ENCODE measurements at places on chromosomes 4 and X. TPM values are rescaled to one million over a fixed set of nuclear protein-coding genes. Genes with fewer than 3 reads are reported as not detected.

RNF175 gene
- 0.58 TPM for total RNA-seq

- peak; percentile 76 for DNase-seq
Measured at GRCh38 chr4:108166441-108167315, 2.1 kb downstream of the LEF1 start.

DNA sequence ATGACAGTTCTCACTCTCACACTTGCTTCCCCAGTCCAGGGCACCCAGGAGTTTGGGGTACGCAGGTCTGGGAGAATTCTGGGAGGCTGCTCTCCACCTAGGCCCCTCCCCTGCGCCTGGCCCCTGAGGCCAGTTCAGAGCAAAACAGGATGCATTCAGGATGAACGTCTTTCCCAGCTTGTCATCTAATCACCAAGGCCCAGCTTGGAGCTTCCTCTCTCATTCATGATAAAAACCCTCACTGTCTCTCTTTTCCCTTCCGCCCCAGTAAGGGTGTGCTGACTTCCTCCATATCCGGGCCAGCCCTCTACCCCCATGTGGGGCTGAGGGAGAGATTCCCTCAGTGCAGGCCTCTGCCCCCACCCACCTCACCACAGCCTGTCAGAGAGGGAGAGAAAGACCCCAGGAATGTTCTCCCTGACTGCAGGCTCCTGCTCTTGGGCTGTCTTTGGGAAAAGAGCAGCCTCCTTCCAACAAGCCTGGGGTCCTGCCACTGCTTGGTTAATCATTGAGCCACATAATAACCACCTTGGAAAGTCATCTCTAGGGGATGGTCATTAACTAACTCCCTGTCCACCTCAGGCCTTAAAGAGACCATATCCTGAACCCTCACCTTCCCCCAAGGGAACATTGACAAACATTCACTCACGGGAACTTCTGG is 50.1 kb downstream of the STARD8 start:
- no peak for DNase-seq

DNA sequence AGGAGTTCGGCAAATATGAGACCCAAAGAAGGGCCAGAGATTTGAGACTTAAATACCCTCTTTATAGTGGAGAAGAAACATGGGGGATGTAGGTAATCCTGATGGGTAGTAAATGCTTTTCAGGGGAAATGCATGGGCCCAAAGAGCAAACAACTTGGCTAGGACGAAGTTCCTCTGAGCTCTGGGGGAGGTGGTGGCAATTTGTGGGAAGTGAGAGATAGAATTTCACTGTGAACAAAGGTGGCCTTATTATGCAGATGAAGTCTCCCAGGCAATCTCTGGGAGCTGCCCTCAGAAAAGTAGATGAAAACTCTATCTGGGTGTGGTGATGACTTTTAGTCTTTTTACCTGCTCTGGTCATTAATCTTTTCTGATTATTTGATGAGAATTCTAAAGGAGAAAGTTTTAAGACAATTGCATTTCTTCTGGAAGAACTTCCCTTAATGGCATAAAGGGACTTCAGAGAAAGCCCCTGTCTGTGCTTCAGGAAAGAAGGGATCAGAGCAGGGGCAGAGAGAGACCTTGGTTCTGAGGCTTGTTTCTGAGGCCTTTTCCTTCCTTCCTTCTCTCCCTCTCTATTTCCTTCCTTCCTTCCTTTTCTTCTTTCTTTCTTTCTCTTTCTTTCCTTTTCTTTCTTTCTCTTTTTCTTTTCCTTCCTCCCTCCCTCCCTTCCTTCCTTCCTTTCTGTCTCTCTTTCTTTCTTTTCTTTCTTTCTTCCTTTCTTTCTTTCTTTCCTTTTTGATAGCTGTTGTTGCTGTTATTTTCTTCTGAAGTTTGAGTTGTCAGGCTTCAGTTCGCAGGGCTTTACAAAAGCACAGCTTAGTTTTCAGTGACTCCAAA is 37.5 kb upstream of the MAOA start:
- DNase-seq = no peak

GRCh38 chrX:81489987-81490386 is 288.1 kb downstream of the SH3BGRL start:
- DNase-seq = no peak

DNA sequence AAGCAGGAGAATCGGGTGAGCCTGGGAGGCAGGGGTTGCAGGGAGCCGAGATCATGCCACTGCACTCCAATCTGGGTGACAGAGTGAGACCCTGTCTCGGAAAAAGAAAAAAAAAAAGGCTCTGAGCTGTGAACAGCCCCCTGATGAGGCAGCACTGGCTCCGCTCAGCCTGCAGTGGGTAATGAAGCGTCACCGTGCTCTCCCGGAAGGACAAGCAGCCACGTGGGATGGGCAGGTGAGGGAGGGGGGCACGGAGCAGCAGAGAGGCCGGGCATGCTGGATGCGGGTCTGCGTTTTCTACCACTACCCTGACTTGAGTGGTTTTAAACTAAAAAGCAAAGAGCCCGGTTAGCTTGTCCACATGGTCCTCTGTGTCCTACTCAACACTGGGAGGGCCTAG is 15.5 kb downstream of the TACC3 start:
- no peak for DNase-seq

DNA sequence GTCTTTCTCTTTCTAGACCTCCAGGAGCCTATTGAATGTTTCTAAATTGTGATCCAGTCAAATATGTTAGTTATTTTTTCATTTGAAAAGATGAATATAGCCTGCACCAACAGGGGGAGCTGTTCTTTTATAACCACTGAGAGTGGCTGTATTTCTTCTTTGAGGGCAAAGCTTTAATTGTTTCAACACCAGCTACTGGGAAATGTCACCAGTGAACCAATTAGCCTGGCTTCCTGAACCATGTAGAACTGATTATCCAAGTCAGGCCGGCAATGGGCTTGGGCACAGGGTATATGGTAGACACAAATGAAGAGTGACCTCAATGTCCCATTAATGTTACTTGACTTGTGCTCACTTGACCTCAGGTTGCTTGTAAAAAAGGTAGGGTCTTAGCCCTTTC is 4.8 kb upstream of the DAPP1 start:
- peak; percentile 68 for DNase-seq

GRCh38 chr4:104743215-104743653 is 248.5 kb upstream of the CXXC4 start:
- no peak for DNase-seq

- no peak for DNase-seq
Measured at GRCh38 chrX:90883479-90883878, 551.2 kb upstream of the PABPC5 start.

DNA sequence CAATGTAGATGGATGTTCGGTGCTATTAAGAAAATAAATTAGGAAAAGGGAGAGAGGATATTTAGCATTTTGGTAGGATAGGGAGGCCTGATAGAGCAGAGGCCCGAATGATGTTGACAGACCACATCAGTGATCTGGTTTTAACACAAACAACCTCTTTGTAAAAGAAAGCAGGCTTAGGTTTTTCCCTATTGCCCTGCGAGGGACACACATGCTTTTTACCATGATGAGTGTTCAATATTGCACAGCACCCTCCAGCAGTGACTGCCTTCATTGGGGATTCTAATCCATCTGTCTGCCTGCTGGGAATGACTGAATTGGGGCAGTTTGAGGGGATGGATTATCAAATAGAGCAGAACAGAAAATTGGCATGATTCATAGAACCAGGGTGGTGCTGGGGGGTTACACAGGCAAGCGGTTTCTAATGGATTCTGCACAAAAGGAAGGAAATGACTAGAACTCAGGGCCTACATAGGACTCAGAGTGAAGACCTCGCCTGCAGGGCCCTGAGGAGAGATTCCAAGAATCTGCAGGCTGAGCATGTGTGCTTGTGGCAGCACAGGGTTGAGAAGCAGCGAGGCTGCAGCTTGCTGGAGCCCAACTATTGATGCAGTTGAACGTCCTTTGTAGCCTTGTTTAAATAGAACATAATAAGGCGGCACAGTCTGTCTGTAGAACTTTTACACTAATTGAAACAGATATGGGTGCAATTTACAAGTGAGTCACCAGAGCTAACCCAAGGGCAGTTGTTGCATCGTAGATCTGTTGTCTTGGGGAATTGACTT is 58.0 kb downstream of the RHOH start:
- no peak for DNase-seq

- no peak for DNase-seq
Measured at GRCh38 chr4:77881460-77882295, 19.0 kb downstream of the MRPL1 start.

DNA sequence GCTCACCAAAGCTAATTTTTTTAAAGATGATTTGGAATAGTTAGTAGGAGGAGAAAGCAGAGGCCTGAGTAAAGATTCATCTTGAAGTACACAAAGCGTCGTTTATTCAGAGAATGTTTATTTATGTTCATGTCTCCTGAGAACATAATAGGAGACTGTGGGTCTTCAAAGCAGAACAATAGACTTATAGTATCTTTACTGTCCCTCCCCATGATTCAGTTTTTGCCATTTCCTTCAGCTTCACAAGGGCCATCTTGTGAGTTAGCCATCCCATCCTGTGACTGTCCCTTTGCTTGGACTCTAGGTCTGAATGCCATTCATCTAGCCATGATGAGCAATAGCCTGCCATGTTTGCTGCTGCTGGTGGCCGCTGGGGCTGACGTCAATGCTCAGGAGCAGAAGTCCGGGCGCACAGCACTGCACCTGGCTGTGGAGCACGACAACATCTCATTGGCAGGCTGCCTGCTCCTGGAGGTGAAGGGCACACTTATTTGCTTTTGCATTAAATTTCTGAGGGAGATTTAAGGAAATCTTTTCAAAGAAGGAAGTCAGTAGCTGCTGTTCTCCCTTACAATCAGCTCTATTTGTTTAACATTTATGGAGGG is 105.8 kb downstream of the NFKB1 start:
- no peak for DNase-seq

AKAP4 gene
- total RNA-seq = not detected

- no peak for DNase-seq
Measured at GRCh38 chr4:156971676-156972378, at the start of gene PDGFC. PDGFC (minus strand) TSS chr4:156971799; CDS start chr4:156970903, 896 bp downstream.

CTAG1A gene
- not detected for total RNA-seq

DNA sequence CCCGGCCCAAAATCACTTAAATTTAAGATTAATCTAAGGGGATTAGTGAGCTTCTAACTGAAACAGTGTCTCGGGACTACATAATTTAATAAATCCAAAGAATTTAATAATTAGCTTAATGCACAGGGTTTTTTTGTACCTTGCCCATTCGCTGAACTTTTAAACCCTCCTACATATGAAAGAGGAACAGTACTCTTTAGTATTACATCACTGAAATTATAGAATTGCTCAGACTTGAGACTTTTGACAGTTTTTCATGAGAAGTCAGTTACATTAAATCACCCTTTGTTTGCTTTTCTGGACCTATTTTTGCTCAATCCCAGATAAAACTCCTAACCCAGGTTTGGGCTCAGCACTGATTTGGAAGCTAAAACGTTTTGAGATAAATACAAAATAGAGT is 2.4 kb upstream of the TADA2B start:
- DNase-seq = no peak

GRCh38 chr4:38837849-38838248 is 18.8 kb downstream of the TLR6 start:
- no peak for DNase-seq

- no peak for DNase-seq
Measured at GRCh38 chrX:149040873-149041535, 464.1 kb downstream of the IDS start.

SPANXN4 gene
- total RNA-seq = not detected

DNA sequence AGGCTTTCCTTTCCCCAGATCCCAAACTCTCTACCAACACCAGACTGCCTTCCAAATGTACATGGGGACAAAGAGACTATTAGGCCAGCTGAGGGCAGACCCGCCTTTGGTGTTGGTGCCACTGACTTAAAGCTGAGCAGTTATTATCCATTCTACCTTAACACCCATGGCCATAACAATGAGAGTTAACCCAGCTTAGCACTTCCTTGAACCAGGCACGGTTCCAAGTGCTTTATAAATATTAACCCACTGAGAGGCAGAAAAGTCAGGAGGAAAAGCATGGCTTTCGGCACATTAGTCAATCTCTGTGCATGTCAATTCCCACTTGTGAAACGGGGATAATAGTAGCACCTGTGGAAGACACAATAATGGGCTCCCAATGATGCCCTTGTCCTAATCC is 243.1 kb upstream of the ANXA3 start:
- DNase-seq = no peak

- no peak for DNase-seq
Measured at GRCh38 chr4:148311526-148311925, 130.7 kb downstream of the NR3C2 start.

ARR3 gene
- not detected for total RNA-seq

GRCh38 chr4:80361329-80361900 is 25.9 kb downstream of the CFAP299 start:
- no peak for DNase-seq

DNA sequence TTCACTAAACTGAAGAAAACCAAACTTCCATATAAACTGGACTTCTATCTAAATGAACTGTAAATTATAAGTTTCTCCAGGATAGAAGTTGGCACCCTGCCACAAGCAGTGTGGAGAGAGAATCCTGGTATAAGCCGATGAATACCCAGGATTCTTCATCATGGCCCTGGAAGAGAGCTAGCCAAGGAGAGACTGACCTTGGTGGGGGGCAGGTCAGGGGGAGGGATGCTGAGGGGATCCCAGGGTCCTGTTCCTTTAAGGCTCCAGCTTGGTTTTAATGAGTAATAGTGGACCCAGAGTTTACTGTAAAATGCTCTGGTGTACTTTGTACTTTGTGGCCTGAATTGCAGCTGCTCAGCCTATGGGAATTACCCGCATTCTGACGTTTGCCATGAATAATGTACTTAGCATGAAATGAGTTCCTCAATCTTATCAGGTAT is 16.9 kb downstream of the RASSF6 start:
- DNase-seq = no peak

GAB1 gene
- total RNA-seq = 1.5 TPM

DNA sequence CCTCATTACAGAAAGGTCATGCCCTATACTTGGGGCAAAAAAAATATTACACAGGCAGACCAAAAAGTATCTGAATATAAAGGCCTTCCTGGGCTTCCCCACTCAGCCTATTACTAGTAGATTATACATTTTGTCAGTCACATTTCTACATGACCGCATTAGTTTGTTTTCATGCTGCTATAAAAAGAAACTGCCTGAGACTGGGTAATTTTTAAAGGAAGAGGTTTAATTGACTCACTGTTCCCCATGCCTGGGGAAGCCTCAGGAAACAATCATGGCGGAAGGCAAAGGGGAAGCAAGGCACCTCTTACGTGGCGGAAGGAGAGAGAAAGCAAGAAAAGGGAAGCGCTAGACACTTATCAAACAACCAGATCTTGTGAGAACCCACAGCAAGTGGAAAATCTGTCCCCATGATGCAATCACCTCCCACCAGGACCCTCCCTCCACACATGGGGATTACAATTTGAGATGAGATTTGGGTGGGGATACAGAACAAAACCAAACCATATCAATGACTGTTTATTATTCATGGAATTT is 1312.0 kb downstream of the PCDH7 start:
- DNase-seq = no peak

DNA sequence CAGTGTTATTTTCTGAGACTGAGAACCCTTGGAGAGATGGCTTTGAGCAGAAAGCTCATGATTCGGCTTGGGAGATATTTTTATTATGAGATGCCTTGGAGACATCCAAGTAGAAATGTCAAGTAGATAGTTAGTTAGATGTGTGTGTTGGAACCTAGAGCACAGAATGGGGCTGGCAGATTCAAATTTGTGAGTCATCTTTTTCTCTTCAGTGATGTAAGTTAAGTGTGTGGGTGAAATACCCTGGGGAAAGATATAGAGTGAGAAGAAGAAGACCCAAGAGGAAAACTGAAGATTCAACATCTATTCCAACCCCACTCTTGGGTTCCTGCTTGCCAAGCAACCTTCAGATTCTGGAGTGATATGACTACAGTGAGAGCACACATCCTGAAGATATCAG is 580.8 kb upstream of the AMOT start:
- DNase-seq = no peak

- DNase-seq = no peak
Measured at GRCh38 chr4:141524841-141525240, 111.5 kb upstream of the IL15 start.
